ENCODE measurements at places on chromosomes 12 and 14.

- no peak for DNase-seq
Observed at GRCh38 chr12:104733717-104734175, 224.3 kb downstream of the SLC41A2 start.

DNA sequence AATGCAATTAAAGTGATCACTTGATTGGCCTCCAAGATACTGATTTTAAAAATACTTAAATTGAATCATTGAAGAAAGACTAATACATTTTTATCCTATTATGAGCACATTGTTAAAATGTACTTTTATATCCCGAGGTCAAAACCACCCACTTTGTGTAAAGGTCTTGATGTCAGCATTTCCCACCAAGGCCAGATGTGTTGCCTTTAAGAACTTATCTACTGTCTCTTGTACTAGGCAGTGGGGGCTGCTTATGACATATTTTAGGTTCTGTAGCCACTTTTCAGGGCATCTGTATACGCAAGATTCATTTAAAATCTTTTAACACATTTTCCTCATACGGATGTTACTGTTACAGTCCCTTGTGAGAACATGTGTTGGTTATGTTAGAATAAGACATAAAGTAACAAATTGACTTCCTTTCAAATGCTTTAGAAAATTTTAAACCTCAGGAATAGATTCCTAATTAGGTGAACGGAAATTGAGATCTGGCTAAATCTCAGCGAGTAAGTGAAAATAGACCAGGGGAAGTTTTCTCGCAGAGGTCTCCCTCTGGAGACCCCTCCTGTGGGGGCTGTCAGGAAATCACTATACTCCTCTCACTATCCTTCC lies 456.2 kb downstream of the ADAMTS20 start:
- no peak for DNase-seq

DNA sequence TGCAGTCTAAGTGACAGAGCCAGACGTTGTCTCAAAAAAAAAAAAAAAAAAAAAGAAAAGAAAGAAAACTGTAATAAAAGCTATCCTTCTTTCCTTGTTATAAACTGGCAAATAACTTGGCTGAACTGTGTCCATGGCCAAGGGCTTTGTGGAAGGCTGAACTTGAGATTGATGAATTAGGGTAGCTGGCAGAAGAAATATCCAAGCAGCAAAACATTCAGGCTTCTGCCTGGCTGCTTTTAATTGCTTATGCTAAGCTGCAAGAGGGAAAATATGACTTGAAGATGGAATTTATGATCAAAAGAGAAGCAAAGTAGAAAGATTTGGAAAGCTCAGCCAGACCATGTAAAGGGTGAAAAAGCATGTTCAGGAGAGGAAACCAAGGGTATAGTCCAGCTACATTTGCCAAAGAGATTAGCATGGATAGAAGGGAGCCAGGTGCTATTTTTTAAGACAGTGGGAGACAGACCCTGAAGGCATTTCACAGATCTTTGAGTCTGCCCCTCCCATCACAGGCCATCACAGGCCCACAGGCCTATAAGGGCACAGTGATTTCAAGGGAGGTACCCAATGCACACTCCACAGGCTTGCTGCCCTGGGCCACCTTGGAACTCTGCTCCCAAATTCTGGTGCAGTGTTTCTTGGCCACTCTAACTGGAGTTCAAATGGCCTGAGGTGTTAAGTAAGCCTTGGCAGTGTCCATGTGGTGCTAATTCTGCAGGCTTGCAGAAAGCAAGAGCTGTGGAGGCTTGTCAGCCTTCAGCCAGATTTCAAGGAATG lies 226.0 kb downstream of the AEBP2 start:
- DNase-seq = peak; percentile 40

DNA sequence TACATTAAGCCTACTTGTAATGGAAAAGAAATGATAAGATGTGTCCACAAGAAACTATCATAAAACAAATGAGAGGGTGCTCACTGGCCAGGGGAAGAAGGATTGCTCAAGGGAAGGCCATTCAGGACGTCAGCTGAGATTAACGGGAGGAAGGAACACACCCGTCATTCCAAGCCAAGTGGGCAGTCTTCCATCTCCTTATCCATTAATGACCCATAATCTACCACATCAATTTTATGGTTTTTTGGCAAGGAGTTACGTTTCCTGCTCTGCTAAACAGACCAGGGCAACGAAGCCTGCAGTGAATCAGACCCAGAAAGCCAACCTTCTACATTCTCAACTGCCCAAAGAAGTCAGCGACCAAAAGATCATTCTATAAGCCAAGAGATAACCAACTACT lies 25.1 kb downstream of the PRKAB1 start:
- DNase-seq = peak; percentile 55

- no peak for DNase-seq
Observed at GRCh38 chr14:87351007-87351406, 642.0 kb downstream of the GALC start.

- DNase-seq = peak; percentile 77
Observed at GRCh38 chr12:38328306-38328895, 11.8 kb downstream of the ALG10B start.

DNA sequence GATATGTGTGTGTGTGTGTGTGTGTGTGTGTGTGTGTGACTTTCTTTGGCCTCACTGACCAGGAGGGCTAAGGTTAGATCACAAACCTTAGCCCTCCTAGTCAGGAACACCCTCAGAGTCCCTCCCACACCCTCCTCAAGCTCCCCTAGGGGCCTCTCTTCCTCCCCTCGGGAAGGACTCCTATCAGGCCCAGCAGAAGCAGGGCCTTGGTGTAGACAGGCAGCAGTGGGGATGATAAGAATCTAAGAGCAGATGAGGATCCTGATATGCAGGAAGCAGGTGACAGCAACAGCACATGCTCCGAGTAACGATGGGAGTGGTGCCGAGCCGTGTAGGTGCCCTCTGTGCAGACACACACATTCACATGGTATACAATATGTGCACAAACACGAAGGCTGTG lies 20.7 kb downstream of the PLEK2 start:
- no peak for DNase-seq

DNA sequence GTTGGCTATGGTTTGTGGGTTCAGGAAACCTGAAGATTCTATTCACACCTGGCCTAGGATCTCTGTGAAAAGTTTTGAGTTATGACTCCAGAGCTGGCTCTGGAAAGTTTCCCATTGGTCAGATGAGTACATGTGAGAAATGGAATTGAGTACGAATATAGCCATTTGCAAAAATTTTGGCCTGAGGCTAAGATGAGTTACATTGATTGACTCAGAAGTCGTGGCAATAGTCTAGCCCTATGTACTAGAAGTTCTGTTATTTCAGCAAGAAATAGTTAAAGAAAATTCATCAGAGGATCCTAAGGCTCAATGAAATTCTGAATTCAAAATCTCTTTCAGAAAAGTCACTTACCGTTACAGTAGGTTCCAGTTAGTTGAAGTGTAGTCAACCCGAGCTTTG lies 109.9 kb downstream of the PTCSC3 start:
- DNase-seq = no peak

- no peak for DNase-seq
Observed at GRCh38 chr12:100672075-100672592, 98.7 kb downstream of the GAS2L3 start.

DNA sequence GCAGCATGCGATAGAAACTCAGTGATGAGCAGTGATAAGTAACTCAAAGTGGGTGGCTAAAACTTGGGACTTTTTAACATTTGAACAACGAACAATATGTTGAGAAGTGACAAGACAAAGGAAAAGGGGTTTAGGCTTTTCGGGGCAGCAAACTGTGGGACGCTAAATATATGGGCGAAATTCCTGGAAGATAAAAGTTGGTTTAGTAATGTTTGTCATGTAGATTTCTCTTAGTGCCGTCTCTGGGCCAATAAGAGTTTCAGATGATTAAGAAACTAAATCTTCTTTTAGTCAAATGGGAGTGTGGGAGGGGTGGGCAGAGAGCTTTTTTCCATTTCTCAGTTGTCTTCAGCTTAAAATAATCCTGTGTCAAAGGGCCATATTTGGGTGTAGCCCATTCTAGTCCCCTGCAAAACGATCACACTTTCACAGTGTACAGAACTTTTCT lies 41.7 kb upstream of the FUT8 start:
- no peak for DNase-seq

DNA sequence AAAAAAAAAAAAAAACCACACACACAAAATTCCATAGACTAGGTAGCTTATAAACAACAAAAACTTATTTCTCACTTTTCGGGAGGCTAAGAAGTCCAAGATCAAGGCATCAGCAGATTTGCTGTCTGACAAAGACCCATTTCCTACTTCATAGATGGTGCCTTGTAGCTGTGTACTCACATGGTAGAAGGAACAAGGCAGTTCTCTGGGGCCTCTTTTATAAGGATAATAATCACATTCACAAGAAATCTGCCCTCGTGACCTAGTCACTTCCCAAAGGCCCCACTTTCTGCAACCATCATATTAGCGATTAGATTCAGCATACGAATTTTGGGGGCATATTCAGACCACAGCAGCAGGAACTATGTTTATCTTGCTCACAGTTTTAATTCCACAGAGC lies 54.9 kb downstream of the STXBP6 start:
- no peak for DNase-seq

GRCh38 chr12:121181181-121181580 lies 28.7 kb upstream of the P2RX4 start:
- DNase-seq = no peak

DNA sequence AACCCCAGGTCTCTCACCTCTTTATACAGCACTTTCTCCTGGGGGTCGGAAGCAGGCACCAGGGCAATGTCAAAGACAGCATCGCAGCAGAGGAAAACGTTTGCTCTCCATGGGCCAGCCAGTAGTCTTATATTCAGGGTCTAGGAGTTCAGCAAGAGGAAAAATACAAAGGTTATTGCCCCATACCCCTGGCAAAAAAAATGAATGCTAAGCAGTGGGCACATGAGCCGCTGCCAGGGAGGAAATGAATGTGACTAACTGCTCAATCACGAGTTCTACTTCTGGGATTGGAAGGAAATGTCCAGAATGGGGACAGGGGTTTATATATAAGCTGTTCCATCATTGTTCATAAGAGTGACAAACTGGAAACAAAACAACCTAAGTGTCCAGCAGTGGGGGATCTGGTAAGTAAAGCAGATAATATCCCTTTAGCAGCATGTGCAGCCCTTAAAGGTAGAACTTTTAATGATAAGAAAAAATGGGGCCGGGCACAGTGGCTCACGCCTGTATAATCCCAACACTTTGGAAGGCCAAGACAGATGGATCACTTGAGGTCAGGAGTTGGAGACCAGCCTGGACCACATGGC lies 53.8 kb downstream of the PHETA1 start:
- no peak for DNase-seq

DNA sequence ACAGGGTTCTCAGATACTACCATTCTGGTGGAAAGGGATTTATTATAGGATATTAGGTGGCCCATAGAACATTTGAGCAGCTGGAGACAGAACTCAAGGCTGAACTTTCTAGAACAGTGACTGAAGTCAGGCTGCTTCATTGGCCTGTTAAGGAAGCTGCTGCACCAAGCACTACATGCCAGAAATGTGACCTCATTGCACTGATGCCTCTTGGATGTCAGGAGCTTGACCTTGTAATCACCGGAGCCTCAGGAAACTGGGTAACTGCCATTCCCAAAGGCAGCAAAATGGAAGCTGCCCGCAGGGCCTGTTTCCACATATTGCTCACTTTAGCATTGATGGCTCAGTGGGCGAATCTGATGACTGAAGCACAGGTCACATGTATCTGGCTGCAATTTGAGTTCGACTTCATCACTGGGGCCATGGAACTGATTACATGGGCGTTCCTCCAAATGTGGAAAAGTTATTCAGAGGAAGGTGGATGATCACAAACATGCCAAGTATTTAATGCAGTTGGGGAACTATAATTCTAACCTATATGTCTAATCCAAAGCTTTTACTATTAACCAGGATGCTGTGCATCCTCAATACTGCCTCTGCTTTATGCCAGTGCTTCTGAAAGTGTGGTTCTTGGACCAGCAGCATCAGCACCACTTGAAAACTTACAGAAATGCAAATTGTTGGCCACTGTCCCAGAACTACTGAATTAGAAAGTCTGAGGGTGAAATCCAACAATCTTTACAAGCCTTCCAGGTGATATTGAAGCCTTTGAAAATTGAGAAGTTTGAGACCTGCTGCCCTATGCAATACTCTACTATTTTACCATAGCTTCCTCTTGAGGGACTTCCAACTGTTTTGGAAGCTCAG lies 337.2 kb upstream of the NAV3 start:
- peak; percentile 91 for DNase-seq

DNA sequence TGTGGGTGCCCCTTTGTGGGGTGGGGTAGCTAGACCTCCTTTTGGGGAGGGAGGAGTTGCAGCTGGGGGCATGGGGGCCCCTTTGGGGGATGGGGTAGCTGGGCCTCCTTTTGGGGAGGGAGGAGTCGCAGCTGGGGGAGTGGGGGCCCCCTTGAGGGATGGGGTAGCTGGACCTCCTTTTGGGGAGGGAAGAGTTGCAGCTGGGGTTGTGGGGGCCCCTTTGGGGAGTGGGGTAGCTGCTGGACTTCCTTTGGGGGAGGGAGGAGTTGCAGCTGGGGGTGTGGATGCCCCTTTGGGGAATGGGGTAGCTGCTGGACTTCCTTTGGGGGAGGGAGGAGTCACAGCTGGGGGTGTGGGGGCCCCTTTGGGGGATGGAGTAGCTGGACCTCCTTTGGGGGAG lies 7.0 kb downstream of the NACA start:
- no peak for DNase-seq

- DNase-seq = peak; percentile 41
Observed at GRCh38 chr12:97211416-97211930, 251.1 kb upstream of the RMST start.

- DNase-seq = no peak
Observed at GRCh38 chr14:90547968-90548367, 151.1 kb downstream of the CALM1 start.

GRCh38 chr12:3152892-3153291 lies 75.7 kb downstream of the TSPAN9 start:
- DNase-seq = no peak

GRCh38 chr12:45050751-45051571 lies at the start of gene DBX2:
DBX2 (minus strand) TSS chr12:45051099; CDS start chr12:45050927, 172 bp downstream.
- DNase-seq = peak; percentile 53

GRCh38 chr14:106024983-106025604 lies 498.7 kb downstream of the TMEM121 start:
- no peak for DNase-seq

GRCh38 chr14:59698793-59699192 lies 122.2 kb upstream of the CCDC175 start:
- no peak for DNase-seq

- DNase-seq = no peak
Observed at GRCh38 chr14:32596390-32596789, 267.3 kb downstream of the AKAP6 start.

GRCh38 chr12:116389990-116390389 lies 112.5 kb upstream of the MED13L start:
- DNase-seq = no peak

GRCh38 chr12:118549510-118549980 lies 173.2 kb downstream of the SUDS3 start:
- no peak for DNase-seq

DNA sequence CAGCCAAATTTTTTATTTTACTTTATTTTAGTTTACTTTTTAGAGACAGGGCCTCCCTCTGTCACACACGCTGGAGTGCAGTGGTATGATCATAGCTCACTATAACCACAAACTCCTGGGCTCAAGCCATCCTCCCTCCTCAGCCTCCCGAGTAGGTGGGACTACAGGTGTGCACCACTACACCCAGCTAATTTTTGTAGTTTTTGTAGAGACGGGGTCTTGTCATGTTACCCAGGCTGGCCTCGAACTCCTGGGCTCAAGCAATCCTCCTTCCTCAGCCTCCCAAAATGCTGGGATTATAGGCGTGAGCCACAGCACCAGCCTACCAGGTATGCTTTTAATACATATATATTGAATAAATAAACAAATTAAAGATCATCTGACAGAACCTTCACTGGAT lies 32.7 kb upstream of the LTA4H start:
- DNase-seq = no peak

- DNase-seq = no peak
Observed at GRCh38 chr14:87877877-87878276, 115.1 kb downstream of the GALC start.

GRCh38 chr12:59087077-59087673 lies 166.9 kb upstream of the LRIG3 start:
- DNase-seq = no peak

All from brain (organoid and tissue), 16 donors.